Endothelial cell (in vitro differentiated cells): ENCODE measurements at places on chromosomes 3 and 15. TPM values are rescaled to one million over a fixed set of nuclear protein-coding genes. Genes with fewer than 3 reads are reported as not detected.

Gene CLRN1
- not detected for total RNA-seq

DNA sequence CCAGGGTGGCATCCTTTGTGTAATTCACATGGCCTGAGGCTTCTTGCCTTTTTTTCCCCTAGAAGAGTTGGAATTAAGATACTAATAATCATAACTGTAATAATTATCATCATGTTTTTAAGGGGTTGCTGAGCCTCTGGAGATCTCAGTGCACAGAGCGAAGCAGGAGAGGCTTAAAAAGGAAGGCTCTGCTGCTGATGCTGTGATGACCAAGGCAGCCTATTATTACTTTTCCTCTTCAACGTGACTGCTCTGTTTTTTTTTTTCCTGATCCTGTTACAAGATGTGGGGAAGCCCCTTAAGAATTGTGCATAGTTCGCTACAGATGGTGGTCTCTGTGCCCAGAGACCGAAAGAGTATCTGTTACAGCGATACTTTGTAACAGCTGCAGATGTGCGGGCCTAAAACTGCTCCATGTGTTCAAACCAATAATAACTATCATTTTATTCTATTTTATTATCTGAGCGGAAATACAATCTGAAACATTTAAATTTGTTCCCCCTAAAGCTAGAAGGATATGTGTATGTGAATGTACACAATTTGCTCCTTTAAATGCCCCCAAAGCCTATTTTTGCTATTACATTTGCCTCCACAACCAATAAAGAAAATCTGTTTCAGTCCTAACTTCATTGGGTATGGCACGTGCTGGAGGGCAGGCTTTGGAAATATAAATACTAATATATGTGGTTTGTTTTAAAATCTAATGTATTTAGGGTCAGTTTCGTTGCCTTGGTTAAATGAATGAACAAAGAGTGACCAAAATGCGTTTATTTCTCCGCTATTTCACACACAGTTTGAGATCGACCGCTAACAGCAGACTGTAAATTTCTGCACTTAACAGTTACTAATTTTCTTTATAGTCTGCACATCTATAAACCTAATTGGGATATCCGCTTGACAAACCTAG lies 4.6 kb downstream of the SHOX2 start:
- H3K27ac ChIP-seq, result no peak overlapping the region

Gene CALML4
- total RNA-seq, result 11.0 TPM

DNA sequence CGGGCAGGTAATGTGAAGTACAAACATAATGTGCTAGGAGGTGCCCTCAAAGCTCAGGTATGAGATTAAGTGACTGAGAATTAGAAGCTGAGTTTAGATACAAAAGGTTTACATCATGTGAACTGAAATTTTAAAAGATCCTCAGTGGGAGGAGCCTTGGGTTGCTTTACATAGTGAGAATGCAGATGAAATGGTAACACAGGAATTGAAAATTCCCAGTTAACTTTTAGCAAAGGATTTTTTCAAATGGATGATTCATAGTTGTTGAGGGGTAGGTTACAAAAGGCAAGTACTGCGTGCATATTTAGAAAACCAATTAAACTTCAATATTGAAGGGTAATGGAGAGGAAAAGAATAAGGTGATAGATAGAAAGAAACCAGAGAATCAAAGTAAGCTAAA lies 157.3 kb downstream of the PLCH1 start:
- no peaks in the 10 kb centered on the region for H3K4me1 ChIP-seq
- H3K4me3 ChIP-seq, result no peak overlapping the region
- H3K27ac ChIP-seq, result no peak overlapping the region
- H3K36me3 ChIP-seq, result no peaks in the 10 kb centered on the region
- no peak for DNase-seq
- no peaks in the 10 kb centered on the region for H3K27me3 ChIP-seq

DNA sequence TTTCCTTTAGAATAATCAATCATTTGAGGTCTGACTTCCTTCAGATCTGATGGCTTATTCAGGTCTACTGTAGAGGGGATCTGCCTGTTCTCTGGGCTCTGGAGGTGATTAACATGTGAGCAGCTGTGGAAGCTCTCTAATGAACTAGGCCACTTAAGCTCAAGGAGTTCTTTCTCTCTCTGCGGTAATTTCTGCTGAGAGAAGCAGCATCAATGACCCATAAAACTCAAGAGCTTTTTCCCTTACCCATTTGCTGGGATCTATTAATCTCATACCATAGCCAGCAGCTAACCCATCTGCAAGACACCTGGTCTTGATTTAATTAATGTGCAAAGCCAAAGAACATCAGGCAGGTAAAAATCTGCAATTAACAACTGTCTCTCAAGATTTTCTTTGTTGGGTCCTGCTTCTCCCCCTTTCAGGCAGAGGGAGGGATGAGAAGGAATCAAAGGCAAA lies 73.2 kb upstream of the DLG1 start:
- H3K4me1 ChIP-seq, result peaks cover 8% of the 10 kb centered on the region
- peaks cover 2% of the 10 kb centered on the region for H3K27me3 ChIP-seq
- H3K4me3 ChIP-seq, result no peak overlapping the region
- no peaks in the 10 kb centered on the region for H3K36me3 ChIP-seq

GRCh38 chr3:73624821-73625665 lies at the start of gene PDZRN3:
Gene PDZRN3 (minus strand): TSS chr3:73624941.
- DNase-seq, result peak; percentile 7
- H3K27ac ChIP-seq, result peak within 1 kb of the TSS; percentile 33
- H3K4me1 ChIP-seq, result peaks cover 10% of the 10 kb centered on the region
- peaks cover 6% of the 10 kb centered on the region for H3K27me3 ChIP-seq
- no peaks in the 10 kb centered on the region for H3K36me3 ChIP-seq
- H3K4me3 ChIP-seq, result peak within 1 kb of the TSS; percentile 89

Gene CD86
- not detected for total RNA-seq

DNA sequence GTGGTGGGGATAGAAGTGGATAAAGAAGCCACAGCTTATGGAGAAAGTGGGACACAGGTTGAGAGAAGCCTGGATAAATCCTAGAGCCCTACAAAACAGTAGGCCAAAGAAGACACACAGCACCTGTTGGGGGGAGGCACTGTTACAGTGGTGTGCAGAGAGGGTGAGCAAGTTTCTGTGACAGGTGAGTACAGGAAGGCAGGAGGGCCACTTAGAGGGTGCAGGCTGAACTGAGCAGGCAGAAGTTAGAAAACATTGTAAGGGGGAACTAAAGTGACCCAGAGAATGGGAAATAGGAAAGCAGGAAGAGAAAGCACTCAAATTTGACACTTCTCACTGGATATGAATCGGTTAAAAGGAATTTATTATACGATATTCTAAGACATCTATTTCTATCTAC lies 146.1 kb upstream of the TMCO5A start:
- no peak for DNase-seq
- H3K27ac ChIP-seq, result no peak overlapping the region
- no peaks in the 10 kb centered on the region for H3K27me3 ChIP-seq
- peaks cover 23% of the 10 kb centered on the region for H3K4me1 ChIP-seq

DNA sequence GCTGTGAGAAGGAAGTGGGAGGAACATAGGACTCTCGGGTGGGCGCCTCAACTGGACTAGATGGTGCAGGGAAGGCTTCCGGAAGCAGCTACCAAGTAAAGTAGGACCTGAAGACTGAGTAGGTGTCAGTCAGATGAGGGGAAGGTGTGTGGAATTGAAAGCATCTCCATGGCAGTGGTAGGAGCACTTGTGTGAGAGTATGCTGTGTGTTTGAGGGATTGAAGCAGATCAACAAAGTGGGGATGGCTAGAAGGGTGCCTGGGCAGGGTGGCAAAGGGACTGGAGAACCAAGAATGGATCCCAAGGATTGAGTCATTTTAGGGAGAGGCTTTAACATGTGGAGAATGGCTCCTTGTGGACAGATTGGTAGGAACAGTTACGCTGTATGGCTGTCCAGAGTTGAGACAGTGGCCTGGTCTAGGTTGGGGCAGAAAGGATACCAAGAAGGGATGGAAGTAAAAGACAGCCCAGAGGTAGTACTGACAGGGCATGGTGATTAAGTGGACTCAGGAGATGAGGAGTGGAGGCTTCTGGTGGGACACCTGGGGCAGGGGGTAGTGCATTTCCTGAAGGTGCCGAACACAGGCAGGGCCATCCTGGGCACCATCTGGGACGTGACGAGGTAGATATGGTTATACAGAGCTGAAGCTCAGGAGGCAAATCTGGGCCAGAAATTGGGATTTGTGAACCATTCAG lies 1.5 kb downstream of the UQCC5 start:
- H3K27ac ChIP-seq, result peak overlapping the region; percentile 95
- H3K4me3 ChIP-seq, result peak overlapping the region; percentile 97
- peaks cover 23% of the 10 kb centered on the region for H3K27me3 ChIP-seq
- peaks cover 26% of the 10 kb centered on the region for H3K4me1 ChIP-seq
- peak; percentile 3 for DNase-seq
- H3K36me3 ChIP-seq, result peaks cover 26% of the 10 kb centered on the region

DNA sequence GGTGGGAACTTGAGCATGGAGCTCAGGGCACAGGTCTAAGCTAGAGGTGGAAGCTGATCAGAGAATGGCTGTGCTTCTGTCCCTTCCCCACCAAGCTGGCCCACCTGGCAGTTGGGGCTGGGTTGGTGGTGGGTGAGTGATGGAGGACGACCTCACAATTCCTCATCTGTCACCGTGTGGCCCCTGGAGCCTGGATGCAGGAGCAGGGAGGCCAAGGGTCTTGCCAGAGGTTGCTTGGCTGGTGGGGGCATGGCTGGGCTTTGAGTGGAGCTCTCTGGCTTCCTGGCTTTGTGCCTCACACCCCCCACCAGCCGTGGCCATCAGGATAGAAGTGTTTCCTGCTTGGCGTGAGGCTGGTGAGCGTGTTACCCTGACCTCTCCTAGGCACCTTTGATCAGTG lies 36.0 kb downstream of the FBLN2 start:
- no peak overlapping the region for H3K4me3 ChIP-seq
- H3K4me1 ChIP-seq, result peaks cover 10% of the 10 kb centered on the region
- peaks cover 5% of the 10 kb centered on the region for H3K27me3 ChIP-seq
- no peaks in the 10 kb centered on the region for H3K36me3 ChIP-seq

- peak overlapping the region; percentile 77 for H3K27ac ChIP-seq
- no peak overlapping the region for H3K4me3 ChIP-seq
- no peaks in the 10 kb centered on the region for H3K27me3 ChIP-seq
- H3K36me3 ChIP-seq, result peaks cover 7% of the 10 kb centered on the region
These were observed 82.5 kb downstream of the ADAM10 start for GRCh38 chr15:58666957-58667356.

DNA sequence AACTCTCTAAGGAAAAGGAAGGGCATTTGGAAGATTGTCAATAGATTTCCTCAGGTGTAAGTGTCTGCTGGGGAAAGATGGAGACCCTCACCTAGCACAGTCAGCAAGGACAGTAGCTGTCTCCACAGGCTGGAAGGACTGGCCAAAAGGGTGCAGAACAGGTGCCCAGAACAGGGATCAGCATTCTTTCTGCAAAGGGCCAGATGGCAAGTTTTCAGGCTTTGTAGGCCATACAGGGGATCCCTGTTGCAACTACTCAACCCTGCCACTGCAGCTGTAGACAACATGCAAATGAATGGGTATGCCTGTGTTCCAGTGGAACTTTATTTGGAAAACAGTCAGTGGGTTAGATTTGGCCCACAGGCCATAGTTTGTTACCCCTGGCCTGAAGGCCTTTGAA lies 8.1 kb downstream of the AGBL1 start:
- no peaks in the 10 kb centered on the region for H3K27me3 ChIP-seq
- H3K27ac ChIP-seq, result no peak overlapping the region
- no peaks in the 10 kb centered on the region for H3K36me3 ChIP-seq
- H3K4me1 ChIP-seq, result no peaks in the 10 kb centered on the region

Gene TEX264
- 23.8 TPM for total RNA-seq

Gene IREB2
- total RNA-seq, result 71.3 TPM

Gene ACAN
- total RNA-seq, result 0.03 TPM

GRCh38 chr3:64599651-64600050 lies 88.1 kb downstream of the ADAMTS9 start:
- H3K27me3 ChIP-seq, result peaks cover 8% of the 10 kb centered on the region
- peaks cover 88% of the 10 kb centered on the region for H3K36me3 ChIP-seq
- H3K27ac ChIP-seq, result no peak overlapping the region
- DNase-seq, result no peak

Gene GOLGA6D
- total RNA-seq, result 1.2 TPM

DNA sequence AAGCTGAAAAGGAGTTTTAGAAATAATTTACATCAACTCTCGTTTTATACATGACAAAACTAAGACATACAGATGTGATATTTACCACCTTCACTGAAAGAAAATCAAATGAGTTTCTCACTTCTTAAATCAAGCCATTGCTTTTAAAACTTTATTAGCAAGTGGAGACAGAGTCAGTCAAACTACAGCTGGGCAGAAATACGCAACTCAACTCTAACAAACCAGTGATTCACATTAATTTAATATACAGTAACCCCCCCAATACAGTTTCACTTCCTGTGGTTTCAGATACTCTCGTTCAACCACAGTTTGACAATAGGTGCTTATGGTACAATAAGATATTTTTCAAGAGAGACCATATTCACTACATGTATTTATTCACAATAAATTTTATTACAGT lies 477.1 kb downstream of the MAGI1 start:
- H3K4me1 ChIP-seq, result peaks cover 22% of the 10 kb centered on the region
- DNase-seq, result no peak

DNA sequence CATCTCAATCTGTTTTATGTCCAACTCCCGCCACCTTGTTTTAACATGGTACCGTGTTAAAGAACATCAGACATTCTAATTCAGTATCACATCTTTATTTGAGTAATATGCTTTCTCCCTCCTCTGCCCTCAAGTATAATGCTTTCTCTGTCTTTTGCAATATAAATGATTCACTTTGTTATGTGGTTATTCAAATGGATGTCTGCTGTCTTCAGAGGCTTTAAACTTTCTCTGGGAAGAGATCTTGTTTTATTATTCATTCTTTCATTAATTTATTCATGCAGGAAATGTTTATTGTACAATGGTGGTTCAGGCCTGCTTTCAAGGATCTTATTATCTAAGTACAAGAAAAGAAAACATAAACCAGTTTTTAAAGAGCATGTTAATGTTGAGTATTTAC lies 57.1 kb downstream of the RAP2B start:
- H3K36me3 ChIP-seq, result peaks cover 3% of the 10 kb centered on the region
- H3K4me1 ChIP-seq, result peaks cover 37% of the 10 kb centered on the region
- DNase-seq, result no peak

- H3K4me3 ChIP-seq, result no peak overlapping the region
- no peak overlapping the region for H3K27ac ChIP-seq
- peaks cover 2% of the 10 kb centered on the region for H3K27me3 ChIP-seq
- H3K36me3 ChIP-seq, result peaks cover 17% of the 10 kb centered on the region
- peaks cover 32% of the 10 kb centered on the region for H3K4me1 ChIP-seq
These were observed 60.8 kb upstream of the GOLIM4 start for GRCh38 chr3:168156479-168156878.

DNA sequence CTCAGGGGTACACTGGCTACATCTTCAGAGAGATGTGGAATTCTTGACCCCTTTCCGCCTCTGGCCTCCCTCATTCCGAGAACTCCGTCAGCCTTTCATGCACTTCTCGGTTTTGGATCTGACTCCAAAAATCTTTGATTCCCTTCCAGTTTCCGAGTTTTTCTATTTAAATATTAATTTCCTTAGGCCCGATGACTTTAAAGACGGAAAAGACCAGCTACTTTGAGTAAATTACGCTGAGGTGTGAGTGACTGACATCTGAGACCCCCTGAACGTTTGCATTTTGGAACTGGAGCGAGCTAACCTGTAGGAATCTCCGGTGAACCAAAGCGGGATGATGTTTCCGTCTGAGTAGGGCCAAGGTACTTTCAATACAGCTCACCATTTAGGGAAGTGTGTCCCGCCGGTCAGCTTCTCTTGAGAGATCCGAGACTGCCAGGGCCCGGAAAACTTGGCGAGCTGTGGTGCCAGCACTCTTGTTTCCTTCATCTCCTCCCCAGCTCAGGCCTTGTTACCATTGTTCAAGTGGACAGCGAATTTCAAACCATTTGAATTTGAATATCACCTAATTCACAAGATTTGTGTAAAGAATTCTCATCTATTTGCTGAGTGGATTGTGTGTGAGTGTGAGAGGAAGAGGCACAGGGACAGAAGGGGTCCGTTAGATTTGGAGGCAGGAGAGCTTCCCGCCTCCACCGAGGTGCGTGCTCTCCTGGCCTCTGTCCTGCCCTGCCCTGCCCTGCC lies 5.4 kb downstream of the SOX14 start:
- H3K27ac ChIP-seq, result peak overlapping the region; percentile 72
- DNase-seq, result peak; percentile 32
- H3K4me3 ChIP-seq, result peak overlapping the region; percentile 93
